ENCODE measurements at places on chromosomes 5 and 9. TPM values are rescaled to one million over a fixed set of nuclear protein-coding genes. Genes with fewer than 3 reads are reported as not detected.

The IFNA21 gene
- not detected for total RNA-seq

The OR1J1 gene
- not detected for total RNA-seq

- H3K27me3 ChIP-seq, result peaks cover 2% of the 10 kb centered on the region
- H3K36me3 ChIP-seq, result no peaks in the 10 kb centered on the region
- peaks cover 10% of the 10 kb centered on the region for H3K4me1 ChIP-seq
- H3K27ac ChIP-seq, result no peak overlapping the region
- peak; percentile 90 for DNase-seq
These were observed 307.6 kb downstream of the CWC27 start for GRCh38 chr5:65076251-65076869.

- DNase-seq, result peak; percentile 5
- H3K27ac ChIP-seq, result no peak overlapping the region
- peaks cover 18% of the 10 kb centered on the region for H3K4me1 ChIP-seq
- H3K4me3 ChIP-seq, result no peak overlapping the region
- no peaks in the 10 kb centered on the region for H3K36me3 ChIP-seq
These were observed 328.3 kb downstream of the TMEM167A start for GRCh38 chr5:82748688-82749460.

GRCh38 chr5:169299663-169300467 is 1.1 kb downstream of the SLIT3 start:
- no peaks in the 10 kb centered on the region for H3K36me3 ChIP-seq
- H3K27ac ChIP-seq, result no peak overlapping the region
- peaks cover 45% of the 10 kb centered on the region for H3K27me3 ChIP-seq
- H3K4me1 ChIP-seq, result peaks cover 10% of the 10 kb centered on the region

DNA sequence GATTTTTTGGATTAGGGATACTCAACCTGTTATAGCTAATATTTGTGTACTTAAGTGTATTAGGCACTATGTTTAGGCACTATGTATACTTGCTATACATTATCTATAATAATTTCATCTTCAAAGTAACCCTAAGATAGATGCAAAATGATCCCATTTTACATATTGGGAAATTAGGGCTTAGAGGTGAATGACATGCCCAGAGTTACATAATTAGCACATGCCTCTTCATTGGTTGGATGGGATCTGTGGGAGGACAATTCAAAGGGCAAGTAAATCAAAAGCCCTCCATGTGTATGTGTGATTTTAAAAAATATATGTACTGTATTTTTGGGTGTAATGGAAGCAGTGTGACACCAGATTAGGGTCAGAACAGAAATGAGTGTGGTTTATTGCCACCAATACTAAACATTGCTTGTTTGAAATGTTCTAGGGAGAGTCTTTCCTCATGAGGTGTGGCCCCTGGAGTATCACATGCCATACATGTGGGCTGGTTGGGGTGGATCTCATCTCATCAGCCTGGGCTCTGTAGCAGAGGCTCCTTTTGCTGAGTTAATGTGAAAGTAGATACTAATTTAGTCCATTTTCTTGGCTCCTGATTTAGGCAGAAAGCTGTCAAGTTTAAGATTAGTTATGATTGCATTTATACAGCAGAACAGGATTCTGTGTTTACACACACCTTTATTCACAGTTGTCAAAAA is 5.5 kb downstream of the C9orf85 start:
- no peaks in the 10 kb centered on the region for H3K27me3 ChIP-seq
- peaks cover 46% of the 10 kb centered on the region for H3K4me1 ChIP-seq
- peaks cover 10% of the 10 kb centered on the region for H3K36me3 ChIP-seq
- peak; percentile 37 for DNase-seq
- H3K27ac ChIP-seq, result no peak overlapping the region

Data from activated CD8-positive, alpha-beta T cell treated with anti-CD3 and anti-CD28 coated beads for 36 hours (primary cell).